Body of pancreas (tissue), 4 donors: ENCODE measurements at places on chromosomes 3 and 15. TPM values are rescaled to one million over a fixed set of nuclear protein-coding genes. Genes with fewer than 3 reads are reported as not detected.

The REC114 gene
- not detected for total RNA-seq

The ATP13A5 gene
- total RNA-seq, result not detected

The CDHR4 gene
- 0.26 TPM for total RNA-seq

The HCN4 gene
- total RNA-seq, result 2.0 TPM

The DNAJB11 gene
- 38.9 TPM for total RNA-seq

The FOXB1 gene
- not detected for total RNA-seq

The RTP4 gene
- total RNA-seq, result 3.6 TPM

The APBA2 gene
- 29.0 TPM for total RNA-seq

The PML gene
- 38.2 TPM for total RNA-seq

The DNAH1 gene
- total RNA-seq, result 6.0 TPM

The PLS1 gene
- 21.8 TPM for total RNA-seq

The FAM174B gene
- 59.9 TPM for total RNA-seq

The ISG20 gene
- total RNA-seq, result 25.4 TPM

The CALML4 gene
- 12.7 TPM for total RNA-seq

The PSTPIP1 gene
- total RNA-seq, result 3.6 TPM

The FBN1 gene
- total RNA-seq, result 12.7 TPM

DNA sequence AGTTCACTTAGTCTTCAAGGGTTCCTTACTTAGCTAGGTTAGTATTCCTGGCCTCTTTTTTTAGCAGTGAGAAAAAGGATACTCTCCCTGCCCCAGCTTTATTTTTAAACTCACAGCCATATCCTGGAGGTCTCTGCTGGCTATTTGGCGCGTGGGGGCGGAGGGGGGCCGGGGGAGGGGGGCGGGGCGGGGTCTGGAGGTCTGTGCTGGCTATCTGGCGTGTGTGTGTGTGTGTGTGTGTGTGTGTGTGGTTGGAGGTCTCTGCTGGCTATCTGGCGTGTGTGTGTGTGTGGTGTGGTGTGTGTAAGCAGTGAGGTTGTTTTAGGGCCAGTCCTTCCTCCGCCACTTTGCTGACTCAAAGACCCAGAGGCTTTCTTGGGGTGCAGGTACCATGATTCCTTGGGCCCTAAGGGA is 579 bp upstream of the PLAAT1 start:
- peak; percentile 4 for DNase-seq

- DNase-seq, result peak; percentile 51
These were observed 2.3 kb downstream of the GORASP1 start for GRCh38 chr3:39104961-39105686.

DNA sequence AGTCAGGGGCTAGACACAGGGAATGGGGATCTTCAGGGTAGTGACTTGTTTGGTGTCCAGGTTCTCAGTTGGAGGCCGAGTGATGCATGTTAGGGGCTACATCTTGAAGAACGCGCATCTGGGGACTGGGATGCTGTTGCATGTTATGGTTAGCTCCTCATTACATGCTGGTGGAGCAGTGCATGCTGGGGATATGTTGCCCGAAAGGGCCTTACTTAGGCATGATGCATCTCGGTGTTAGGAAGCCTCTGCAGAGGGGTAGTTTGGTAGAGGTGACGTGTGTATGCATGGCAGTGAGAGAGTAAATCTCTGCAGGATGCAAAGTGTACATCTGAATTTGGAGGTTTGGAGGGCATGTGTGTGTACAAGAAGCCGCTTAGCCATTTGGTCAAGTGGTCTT is 2.4 kb downstream of the EIF4G1 start:
- DNase-seq, result no peak

GRCh38 chr3:25426408-25426807 is 1.7 kb upstream of the RARB start:
- DNase-seq, result no peak

DNA sequence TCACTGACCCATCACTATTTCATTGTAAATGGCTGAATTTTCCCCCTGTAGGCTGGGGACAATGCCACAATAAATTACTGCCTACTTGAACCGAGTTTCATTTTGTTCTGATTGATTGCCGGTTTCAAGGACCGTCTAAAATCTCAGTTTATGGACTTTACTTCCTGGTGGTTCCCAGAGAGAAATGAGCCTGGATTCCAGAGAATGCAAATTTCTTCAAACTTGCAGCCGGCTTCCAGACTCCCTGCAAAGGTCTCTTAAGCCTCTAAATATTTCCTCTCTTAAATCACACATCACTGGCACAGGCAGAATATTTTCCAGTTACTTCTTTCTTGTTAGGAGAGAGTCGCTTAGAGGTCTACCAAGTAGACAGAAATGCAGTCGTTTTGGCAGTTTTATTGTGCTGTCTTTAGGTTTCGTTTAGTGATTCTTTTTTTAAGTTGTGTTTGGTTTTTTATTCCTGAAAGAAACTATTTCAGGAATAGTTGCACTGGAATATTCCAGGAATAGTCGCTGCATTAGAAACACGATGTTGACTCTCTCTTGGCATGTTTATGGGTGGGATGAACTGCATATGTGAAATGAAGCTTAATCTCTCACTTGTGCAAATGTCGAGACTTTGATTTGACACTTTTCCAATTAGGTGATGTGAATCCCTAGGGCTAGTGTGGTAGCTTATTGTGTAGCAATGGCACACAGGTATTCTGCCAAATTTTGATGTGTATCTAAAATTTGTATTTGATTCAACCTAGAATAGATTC is 284.1 kb upstream of the NR2E3 start:
- no peak for DNase-seq

GRCh38 chr3:15787941-15788340 is 9.8 kb downstream of the ANKRD28 start:
- DNase-seq, result no peak

DNA sequence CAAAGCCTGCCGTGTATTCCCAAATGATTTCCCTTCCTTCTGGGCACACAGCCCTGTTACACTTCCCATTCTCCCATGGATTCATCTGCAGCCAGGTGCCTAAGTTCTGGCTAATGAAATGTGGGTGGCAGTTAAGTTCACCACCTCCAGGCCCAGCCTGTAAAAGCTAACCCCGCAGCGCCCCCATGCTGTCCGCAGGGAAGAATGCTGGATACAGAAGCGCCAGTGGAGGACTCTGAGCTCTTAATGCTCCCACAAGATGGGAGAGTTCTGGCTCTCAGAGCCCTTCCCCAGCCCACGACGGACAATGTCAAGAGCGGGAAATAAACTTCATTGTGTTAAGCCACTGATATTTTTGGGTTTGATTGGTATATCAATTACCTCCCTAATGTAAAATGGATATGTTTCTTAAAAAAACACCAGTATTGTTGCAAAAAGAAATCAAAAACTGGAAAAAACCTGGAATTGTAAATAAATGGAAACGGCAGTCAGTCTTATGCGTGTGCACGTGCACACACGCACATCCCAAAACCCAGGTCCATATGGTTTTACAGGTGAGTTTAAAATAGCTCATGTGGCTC is 37.7 kb upstream of the FGD5 start:
- DNase-seq, result peak; percentile 62

DNA sequence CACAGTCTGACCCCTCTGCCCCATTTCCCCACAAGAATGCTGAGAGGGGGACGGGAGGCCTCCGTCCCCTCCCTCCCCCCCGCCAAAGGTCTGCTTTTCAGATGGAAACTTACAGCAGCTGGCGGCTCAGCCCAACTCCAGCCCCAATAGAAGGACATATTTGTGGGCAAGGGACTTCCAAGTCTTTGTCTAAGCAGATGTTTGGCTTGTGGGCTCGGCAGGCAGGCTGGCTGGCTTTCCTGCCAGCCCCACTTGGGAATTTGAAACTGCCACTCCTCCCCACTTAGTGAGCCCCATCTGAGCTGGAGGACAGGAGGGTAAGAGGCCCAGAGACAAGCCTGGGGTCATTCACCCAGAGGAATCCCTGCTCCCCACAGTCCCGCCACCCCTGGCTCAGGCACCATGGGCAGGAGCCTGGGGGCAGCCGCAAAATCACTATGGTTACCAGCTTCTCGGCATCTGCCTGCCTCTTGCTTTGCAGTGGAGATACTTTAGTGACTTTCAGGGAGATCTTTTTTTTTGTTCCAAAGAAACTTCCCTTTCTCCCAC is 53.6 kb downstream of the LMCD1 start:
- DNase-seq, result peak; percentile 10

DNA sequence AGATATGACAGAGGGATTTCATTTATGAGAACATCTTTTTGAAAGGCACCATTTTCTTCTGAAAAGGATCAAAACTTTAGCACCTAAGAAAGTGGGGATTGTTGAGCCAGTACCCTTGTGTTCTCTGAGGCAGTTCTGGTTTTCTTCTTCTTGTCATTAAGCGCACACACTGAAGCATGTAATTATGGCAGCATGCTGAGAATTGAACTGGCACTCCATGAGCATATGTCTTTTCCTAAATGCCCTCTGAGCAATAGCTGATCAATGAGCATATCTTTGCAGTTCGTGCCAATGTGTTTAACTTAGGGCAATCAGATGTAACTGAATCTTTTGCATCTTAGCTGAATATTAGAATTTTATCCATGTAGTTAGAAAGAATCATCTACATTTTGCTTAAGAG is 53.9 kb upstream of the VGLL3 start:
- DNase-seq, result no peak

DNA sequence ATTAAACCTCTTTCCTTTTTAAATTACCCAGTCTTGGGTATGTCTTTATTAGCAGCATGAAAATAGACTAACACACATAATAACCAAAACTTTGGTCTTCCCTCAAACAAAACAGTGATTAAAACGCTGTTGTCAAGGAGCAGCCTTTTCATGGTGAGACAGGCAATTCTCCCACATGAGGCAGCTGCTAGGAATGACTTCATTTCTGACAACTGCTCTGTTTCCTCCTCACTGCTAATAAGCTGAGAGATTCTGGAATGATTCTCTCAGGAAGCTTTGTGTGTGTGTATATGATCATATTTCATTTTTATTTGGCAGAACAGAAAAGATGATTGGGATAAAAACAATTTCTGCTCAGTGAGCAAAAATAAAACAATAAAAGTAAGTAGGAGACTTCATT is 580.6 kb upstream of the ADAMTS9 start:
- DNase-seq, result no peak

DNA sequence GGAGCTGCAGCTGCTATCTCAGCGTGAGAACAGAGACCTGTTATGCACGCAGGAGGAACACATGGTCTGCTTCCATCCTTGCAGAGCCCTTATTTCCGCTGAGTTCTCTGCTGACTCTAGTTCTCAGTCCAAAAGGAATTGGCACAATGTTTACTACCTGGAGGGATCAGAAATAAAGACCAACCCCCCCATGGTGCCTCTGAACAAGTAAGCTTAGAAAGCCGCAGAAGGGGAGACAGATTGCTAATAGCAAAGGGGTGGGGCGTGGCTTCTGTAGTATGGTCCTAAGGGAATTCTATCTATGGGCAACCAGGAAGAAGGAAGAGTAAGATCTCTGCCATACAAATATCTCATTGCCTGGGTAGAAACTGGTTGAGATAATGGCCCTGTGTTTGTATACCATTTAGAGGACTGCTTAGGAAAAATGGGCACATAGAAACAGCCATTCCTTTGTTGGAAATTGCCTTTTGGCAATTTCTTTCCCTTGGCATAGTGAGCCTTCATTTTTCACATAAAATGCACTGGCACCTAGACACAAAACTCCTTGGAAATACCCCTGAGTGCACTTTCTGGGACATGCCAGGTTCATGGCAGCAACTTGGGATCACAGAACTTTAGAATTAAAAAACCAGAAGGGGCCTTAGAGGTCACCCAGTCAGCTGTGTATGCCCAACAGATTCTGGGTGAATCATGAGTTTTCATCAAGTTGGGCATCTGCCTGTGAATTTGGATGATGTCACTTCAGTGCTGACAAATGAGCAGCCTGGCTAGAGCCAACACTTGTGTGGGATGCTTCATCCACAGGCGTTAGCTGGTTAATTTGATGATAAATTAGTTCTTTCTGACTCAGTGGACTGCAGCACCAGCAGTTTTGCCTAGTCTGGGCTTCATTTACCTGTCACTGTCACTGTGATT is 57.4 kb upstream of the STXBP5L start:
- no peak for DNase-seq

- DNase-seq, result no peak
These were observed 212.4 kb upstream of the TBC1D5 start for GRCh38 chr3:17954801-17955200.

DNA sequence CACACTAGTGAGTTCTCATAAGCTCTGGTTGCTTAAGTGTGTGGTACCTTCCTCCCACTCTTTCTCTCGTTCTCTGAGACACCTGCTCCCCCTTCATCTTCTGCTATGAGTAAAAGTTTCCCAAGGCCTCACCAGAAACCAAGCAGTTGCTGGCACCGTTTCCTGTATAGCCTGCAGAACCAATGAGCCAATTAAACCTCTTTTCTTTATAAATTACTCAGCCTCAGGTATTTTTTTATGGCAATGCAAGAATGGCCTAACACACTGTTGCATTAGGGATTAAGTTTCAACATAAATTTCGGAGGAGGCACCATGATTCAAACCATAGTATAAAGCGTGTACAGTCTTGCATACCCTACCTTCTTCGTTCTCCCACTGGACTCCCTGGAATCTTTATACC is 252.3 kb upstream of the CHRM5 start:
- DNase-seq, result no peak

DNA sequence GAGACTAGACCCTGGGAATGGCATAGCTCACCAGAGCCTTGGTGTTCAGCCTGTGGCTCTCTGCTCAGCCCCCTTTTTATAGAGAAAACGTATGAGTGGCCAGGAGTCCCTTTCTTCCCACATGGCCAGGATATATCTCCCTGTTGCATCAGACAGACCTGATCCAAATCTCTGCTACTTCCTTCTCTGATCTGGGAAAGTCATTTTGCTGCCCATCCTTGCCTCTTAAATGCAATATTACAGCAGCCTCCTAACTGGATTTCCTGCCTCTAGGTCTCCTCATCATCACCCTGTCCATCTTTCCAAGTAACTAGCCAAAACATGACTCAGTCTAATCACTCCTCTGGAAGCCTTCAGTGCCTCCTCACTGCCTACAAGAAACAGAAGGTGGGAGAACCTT is 42.9 kb downstream of the CTDSPL start:
- no peak for DNase-seq

GRCh38 chr3:5170975-5171374 is 16.5 kb upstream of the EDEM1 start:
- DNase-seq, result no peak

GRCh38 chr15:87576486-87577176 is 679.9 kb downstream of the NTRK3 start:
- no peak for DNase-seq

DNA sequence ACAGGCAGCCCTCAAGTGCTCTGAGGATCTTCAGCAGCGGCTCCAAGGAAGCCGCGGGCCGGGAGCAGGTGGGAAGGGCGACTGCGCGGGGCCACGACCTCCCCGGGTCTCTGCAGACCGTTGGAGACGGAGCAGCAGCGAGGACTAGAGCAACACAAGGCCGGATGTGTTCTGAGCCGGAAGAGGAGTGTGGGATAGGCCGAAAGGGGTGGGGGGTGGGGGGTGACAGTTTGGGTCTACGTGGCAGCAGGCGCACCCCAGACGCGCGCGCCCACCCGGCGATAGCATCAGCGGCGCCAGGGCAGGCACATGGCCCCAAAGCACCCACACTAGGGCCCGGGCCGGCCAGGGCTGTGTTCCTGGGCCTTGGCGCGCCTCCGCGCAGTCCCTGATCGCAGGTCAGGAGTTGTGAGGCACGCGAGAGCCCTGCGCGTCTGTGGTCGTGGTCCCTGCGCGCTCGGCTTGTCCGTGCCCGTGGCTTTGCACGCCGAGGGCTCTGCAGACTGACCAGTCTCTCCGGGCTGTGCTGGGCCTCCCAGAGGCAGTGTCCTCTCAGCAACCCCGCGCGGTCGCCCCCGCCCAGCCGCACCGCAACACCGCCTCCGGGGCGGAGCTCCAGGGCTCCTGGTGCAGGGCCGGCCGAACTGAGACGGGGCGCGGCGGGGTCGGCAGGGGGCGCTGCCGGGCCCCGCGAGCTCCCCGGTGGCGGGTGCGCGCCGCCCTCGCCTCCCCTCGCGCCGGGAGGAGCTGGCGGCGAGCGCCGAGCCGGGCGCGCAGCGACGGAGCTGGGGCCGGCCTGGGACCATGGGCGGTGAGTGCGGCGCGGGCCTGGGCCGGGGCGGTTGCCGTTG is at the start of gene PXYLP1:
Gene PXYLP1, plus strand, starts transcription at position 725 of the 851 bp plus-strand sequence. CDS start 28,351 bp downstream, outside the sequence.
- DNase-seq, result peak; percentile 94
